NCI-H524 treated with DMSO at 0.1 percent for 48 hours (cell line): ENCODE measurements at places on chromosomes 3 and 15.

DNA sequence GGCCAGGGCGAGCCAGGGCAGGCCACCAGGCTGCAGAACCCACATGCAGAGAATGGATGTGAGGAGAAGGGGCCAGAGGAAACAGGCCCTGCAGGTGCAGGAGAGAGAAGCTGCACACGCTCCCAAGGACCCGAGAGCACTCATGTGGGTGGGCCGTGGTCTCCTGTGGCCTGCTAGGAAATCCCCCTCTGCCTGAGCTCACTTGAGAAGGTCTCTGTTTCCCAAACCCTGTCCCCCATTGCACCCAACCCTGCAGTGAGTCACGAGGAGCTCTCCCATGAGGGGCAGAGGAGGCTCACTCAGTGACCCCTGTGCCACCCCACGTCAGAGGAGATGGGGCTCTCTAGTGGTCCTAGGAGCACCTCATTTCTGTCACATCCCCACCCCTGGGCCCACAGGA is 111.1 kb downstream of the KLF13 start:
- no peak for DNase-seq

GRCh38 chr15:43518197-43518761 is 871 bp downstream of the MAP1A start:
- peak; percentile 57 for DNase-seq

DNA sequence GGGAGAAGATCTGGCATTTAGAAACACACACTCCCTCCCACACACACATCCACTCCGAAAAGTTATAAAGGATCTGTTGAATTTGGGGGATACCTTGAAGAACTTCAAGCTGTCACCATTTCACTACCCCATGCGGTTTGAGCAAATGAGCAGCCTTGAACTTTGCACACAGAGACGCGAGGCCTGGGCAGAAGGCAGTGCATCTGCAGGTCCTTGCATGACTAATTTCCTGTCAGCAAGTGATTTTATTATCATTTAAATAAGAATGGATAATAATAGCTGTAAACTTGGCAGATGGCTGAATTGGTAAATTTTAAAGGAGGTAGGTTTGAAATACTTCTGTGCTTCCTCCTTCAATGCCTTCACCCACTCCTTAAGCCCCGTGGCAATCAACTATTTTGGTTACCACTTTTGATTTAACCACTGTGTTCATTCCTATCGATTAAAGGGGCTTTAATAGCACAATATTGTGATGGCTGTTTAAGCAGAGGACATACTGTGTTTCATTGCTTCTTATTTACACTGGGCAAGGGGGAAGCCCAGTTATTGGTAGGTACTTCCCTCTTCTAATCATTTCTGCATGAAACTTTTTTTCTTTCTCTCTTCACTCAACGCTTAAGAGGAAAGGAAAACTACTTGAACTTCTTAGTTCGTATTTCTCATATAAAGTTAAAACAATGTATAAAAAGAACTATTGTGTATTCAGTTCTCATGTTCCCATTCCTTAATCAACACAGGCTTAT is 108.1 kb downstream of the ROBO2 start:
- no peak for DNase-seq

DNA sequence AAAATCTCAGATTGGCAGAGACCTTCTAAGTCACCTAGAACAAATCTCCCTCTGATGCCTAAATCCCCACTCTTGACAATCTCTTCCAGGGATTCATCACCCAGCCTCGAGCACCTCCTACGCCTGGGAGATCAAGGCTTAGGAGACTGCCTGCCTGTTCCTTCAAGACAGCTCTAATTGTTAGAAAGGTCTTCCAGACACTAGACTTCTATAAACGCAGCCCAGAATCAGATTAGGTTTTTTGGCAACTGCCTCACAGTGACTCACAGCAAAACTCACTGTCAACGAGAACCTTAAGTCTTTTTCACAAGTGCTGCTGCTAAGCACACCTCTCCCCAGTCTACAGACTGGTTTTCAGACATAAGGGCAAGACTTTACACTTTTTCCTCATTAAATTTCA is 23.1 kb downstream of the SRGAP3 start:
- DNase-seq, result no peak
